ENCODE measurements at places on chromosomes 7 and 10.

- no peak for DNase-seq
These were observed 2.4 kb downstream of the ASL start for GRCh38 chr7:66078067-66078466.

DNA sequence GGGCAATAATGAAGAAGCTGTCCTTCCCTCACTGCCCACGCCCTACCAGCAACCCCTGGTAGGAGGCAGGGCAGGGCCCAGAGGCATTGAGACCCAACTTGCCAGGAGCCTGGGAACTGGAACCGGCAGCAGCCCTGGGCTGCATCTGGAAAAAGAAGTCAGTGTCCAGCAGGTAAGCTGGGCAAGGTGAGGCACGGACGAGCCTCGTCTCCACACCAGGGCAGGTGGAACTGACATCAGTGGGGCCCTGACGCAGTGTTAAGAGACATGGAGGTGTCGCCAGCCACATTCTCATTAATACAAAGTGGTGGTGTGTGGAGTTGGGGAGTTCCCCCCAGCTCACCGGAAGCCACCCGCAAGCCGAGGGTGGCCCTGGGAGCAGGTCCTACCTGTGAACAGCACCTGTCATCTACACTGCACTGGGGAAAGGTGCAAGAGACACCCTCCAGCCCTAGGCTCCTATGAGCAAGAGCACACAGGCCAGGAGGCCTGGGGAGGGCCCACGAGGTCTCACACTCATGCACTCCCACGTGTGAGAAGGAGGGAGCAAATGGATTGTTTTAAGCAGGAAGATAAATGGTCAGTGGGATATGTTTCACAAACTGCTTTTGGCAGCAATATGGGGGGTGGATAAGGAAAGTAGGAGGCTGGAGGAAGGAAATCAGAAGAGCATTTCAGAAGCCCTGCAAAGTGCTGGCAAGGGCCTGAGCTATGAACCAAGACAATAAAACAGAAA, 53.6 kb downstream of the COBL start:
- DNase-seq = no peak

GRCh38 chr7:50584793-50585408, 19.7 kb upstream of the DDC start:
- no peak for DNase-seq

- DNase-seq = no peak
These were observed 118.3 kb downstream of the DGKI start for GRCh38 chr7:137728426-137728825.

GRCh38 chr7:28163949-28164348, 16.6 kb downstream of the JAZF1 start:
- no peak for DNase-seq

DNA sequence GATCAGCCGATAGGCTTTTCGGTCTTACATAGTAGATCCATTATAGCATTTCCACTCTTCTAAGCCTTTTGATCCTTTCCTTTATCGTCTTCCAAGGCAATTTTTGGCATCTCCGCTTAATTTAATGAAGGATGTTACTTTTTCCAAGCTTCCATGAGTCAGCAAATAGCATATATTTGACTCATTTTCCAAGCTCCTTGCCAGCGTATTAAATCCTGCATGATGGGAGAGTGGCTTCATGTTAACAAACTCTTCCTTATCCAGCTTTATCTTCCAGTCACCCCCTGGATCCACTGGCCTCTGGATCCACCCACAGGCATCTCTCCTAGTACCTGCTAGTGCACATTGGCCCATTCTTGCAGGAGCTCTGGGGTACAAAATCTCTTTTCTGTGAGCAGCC, 13.0 kb downstream of the OR9A2 start:
- peak; percentile 71 for DNase-seq

GRCh38 chr7:2038931-2039728, 193.6 kb downstream of the MAD1L1 start:
- DNase-seq = no peak

DNA sequence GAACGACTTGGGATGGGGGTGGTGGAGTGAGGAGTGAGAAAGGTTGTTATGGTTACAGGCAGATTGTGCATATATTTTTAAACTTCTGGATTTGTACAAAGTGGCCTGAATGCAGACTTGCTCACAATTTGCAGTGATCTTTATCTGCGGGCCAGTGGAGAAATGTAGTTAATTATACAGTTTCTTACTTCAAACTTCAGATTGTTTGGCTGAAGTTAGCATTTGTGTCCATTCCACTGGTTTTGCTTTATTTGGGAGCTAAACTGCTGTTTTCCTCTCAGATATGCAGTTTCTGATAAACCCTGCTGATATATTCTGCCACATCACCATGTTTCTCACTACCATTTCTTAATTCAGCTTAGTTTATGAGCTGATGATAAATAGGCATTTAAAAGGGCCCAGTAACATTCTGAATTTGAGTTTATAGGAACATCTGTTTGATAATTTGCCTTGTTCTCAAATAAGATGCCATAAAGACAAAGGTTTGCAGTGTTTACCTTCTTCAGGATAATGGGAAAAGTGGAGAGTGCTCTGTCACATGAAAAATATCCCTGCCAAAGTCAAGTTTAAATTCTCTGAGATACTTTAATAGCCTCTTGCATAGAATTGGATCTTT, 170.1 kb downstream of the ST7 start:
- no peak for DNase-seq

GRCh38 chr7:7908622-7909145, 59.9 kb upstream of the GLCCI1 start:
- no peak for DNase-seq

GRCh38 chr7:127251036-127251464, 1.7 kb downstream of the GRM8 start:
- no peak for DNase-seq

DNA sequence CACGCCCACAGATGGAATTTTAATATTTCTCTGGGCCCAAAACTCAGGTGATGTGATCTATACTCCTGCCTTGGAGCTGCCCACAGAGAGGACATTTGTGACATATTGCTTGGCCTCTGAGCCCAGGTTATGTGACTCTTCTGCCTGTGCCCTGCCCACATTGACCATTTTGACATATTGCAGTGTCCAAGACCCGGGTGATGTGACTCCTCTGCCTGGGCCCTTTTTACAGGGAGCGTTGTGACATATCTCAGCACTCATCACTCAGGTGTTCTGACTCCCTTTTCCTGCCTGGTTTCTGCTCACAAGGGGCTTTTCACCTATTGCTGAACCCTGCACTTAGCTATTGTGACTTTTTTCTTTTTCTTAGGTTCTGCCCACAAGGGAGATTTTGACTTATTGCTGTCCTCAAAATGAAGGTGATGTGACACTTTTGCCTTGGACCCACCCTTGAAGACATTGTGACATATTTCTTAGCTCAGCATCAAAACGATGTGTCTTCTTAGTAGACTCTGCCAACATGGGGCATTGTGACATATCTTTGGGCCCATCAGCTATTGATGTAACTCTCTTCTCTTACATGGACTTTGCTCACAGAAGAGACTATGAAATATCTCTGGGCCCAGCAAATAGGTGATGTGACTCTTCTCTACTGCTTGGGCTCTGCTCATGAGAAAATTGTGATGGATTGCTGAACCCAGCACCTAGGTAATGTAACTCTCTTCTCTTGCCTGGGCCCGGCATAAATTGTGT, 11.0 kb upstream of the ZNF107 start:
- no peak for DNase-seq
